Anterior cingulate cortex (tissue), 58 donors: ENCODE measurements at places on chromosomes 2 and 18.

DNA sequence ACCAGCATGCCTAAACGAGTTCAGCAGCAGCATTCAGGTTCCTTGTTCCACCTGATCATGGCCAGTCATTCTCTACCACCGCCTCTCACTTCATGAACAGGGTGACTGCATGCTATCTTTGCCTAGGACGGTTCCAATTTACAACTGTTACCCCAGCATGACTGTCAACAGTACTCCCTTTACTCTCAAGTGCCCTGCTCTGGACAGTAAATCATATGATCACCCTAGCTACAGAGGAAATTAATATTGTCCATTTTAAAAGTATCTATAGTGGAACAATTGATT is 25.7 kb downstream of the MGAT4A start:
- no peak for DNase-seq

GRCh38 chr2:105584435-105585010 is 160.2 kb upstream of the NCK2 start:
- DNase-seq: no peak

GRCh38 chr2:157327200-157327599 is 1.6 kb upstream of the ERMN start:
- DNase-seq: no peak

DNA sequence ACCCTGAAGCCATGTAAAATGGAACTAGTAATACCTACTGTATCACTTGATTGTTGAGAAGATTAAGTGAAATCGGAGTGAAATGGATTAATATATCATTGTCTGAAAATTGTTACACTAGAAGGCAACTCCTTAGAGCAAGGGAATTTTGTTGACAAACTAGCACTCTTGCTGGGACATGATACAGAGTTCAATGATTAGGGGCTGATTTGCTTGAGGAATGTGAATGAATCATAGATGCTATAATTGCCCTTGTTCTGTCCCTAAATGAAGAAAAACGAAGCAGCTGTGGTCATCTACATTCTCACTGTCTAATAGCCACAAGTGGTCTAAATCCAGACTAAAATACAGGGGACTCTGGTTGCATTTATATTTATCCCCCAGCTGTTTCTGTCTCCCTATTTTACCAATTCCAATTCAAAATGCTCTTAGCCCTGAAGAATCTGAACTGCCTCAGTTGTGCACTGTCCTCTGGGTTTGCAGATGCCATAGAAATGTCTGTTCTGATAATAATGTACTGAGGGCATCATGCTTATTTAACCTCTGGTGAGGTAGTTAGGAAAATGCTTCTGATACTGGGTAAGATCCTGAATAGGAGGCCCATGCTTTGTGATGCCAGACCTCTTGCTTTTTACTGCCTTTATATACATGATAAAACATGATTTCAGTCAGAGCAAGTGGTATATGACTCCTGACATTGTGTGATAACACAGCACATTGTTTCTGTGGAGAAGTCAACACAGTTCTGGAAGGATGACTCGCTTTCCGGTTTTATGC is 382.1 kb downstream of the NRXN1 start:
- DNase-seq: no peak

- no peak for DNase-seq
Measured at GRCh38 chr2:84797271-84797670, 83.6 kb downstream of the TRABD2A start.

- DNase-seq: no peak
Measured at GRCh38 chr18:65768120-65768778, 17.4 kb downstream of the CDH7 start.

DNA sequence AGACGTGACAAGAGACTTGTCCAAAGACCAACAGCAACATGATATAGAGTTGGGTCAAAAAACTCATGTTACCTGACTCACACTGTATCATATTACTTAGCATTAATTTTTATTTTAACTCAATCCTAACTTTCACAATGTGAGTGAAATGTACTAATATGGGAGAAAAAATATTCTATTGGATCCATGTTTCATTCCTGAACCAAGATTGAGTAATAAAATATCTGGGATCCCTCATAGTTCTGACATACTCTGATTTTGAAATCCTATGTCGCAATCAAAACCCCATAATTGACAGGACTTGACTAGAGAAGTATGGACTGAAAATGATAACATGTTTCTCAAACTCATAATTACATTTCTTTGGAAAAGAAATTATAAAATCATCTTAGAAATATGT is 190.4 kb downstream of the RIT2 start:
- no peak for DNase-seq

DNA sequence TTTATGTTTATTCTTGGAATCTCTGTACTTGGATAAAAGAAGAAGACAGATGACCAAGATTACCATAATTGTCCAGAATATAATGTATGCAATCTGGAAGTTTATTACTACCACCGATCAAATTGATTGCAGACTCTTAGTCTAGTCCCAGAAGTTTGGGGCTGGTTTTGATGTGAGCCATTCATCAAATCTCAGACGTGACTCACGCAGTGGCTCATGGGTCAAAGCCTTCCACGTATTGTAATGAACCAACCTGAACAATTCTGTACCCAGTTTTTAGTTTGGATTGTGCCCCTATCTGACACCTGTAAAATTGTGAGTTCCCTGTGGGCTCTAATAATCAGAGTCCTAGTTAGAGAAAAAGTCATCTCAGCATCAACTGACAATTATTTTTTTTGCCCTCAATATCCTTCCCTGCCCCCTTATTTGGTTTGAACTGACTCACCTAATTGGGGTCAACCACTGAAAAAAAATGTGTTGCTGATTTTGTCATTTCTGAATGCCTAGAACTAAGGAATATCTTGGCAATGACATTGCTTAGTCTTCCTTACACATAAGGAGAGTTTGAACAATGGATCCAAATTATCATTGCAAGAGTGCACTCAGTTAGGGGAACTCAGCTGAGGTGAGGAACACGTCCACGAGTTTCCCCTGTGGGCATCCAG is 219.5 kb upstream of the NRP2 start:
- no peak for DNase-seq

GRCh38 chr2:239379641-239380170 is 21.1 kb downstream of the HDAC4 start:
- no peak for DNase-seq
